Globus pallidus (tissue), 1 donor: ENCODE measurements at places on chromosomes 5 and 9.

DNA sequence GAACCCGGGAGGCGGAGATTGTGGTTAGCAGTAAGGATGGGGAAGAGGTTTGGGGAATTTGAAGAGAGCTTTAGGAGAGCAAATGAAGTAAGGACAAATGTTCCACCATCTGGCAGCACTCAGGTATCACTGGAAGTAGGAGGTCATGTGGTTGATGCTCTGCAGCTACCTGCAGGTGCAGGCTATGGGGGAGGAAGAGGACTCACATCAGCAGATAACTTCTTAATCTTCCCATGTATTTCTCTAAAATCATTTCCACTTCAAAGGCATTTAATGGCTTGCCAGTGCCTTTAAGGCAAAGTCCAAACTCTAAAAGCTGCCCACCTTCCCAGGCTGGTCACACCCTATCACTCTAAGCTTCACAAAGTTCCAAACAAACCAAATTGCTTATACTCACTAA is 8.1 kb upstream of the HAVCR1 start:
- no peak for DNase-seq

- DNase-seq, result peak; percentile 11
These were observed 57.0 kb downstream of the TTC39B start for GRCh38 chr9:15249981-15250380.

DNA sequence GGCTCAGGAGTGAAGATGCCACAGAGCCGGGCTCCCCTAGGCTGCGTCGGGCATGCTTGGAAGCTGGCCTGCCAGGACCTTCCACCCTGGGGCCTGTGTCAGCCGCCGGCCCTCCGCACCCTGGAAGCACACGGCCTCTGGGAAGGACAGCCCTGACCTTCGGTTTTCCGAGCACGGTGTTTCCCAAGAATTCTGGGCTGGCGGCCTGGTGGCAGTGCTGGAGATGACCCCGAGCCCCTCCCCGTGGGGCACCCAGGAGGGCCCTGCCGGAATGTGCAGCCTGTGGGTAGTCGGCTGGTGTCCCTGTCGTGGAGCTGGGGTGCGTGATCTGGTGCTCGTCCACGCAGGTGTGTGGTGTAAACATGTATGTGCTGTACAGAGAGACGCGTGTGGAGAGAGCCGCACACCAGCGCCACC is 113.1 kb downstream of the RXRA start:
- DNase-seq, result no peak

DNA sequence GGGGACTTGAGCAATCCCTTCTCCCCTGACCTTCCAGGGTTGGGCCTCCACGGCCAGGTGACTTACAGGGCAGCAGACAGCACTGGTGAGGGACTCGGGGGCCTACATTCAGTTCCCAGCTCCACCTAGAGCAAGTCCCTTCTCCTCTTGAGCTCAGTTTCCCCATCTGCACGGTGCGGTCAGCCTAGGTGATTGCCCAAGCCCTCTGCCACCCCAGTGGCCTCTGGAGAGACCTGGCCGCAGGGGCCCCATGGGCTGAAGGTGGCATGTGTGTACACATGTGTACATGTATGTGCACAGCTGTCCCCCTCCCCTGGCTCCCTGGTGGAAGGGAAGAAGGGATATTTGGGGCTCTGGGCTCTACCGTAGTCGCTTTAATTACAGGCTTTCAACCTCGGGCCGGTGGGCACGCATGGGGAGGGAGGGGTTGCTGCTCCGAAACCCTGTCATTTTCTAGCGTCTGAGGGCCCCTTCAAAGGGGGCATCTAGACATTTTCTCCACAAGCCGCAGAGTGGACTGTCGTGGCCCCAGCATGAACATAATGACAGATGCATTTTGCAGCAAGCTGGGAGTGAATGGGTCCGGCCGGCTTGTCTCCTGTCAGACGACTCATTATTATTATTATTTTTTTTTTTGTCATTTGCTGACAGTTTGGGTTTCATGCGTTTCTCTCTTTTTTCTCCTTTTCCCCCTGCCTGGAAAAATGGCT is 44.0 kb downstream of the ASS1 start:
- DNase-seq, result no peak

DNA sequence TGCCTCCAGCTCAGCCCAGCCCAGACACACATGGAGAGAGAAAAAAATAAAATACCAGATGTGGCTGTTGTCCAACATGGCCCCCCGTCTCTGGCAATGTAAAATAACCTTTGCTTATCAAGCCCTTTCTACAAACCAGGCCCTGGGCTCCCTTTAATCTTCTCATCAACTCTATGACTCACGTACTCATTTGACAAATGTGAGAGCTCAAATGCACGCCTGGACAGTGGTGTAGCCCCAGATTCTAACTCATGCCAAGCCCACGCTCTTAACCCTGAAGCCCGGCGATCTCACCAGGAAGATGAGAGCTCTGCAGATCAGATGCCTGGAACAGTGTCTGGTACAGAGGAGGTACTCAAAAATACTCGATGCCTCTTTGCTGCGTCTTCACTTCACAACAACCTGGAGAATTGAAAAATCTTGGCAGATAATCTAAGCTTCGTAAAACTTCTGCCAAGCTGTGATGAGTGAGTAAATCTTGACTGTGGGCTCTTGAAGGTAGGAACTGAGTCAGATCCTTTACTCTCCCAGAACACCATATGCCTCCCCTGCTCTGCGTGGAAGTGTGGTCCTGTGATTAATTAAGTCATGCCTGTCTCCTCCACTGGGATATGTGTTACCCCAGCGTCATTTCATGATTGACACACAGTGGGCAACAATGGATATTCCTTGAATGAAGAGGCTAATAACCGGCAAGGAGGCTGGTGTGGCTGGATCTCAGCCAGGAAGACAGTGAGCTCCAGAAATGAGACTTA is 102.0 kb upstream of the FSTL4 start:
- DNase-seq, result no peak

GRCh38 chr9:115411516-115411915 is 293.6 kb upstream of the TNC start:
- DNase-seq, result no peak

- no peak for DNase-seq
These were observed 607 bp downstream of the PRELID2 start for GRCh38 chr5:145834554-145834916.

DNA sequence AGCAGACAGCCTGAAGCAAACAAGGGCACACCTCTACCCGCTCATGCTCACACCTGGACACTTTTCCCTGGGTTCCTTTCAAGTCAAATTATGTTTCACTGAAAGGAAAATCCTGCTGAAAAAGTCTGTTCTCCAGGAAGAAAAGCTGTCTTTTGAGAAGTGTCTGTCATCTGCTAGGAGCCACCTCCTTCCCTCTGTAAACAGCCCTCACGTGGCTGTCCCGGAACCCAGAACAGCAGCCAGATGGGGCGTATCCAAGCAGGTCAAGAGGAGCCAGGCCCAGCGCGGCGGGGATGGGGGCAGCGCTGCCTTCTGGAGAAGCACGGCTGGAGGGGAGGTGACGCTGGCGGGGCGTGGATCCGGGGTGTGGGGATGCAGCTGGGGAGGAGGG is at the start of gene PNPLA7:
Gene PNPLA7, minus strand, starts transcription at position 172 of the 391 bp plus-strand sequence. CDS start 205 bp downstream, outside the sequence.
- peak; percentile 84 for DNase-seq

DNA sequence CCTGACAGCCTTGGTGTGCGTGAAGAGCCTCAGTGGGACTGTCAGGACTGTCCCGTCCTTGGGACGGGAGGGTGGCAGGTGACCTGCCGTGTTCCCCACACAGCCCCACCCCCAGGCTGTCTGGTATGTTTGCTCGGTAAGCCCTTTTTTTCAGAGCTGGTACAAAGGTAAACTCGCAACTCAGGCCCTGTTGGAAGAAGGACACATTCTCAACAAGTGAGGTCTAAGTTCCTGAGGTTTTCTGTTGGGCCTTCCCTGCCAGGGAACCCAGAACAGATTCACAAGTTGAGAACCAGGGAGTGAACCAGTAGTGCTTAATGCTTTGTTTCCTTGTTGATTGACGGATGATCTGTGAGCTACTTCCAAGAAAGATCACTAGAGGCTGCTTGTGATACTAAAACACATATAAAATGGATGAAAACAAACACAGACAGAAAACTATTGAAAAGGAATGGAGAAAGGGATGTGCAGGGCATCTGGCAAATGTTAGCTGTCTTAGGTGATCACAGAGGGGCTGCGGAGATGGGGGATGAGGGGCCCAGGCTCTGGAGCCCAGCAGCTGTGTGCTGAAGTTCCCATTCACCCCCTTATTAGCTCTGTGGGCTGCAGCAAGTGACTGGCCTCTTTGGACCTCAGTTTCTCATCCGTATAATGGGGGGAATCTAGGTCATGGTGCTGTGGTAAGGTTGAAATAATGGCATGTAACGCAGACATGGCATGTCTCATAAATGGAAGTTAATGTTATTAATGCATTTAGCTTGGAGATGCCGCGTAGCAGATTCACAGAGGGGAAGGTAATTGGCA is 2.7 kb downstream of the NDST1 start:
- no peak for DNase-seq

GRCh38 chr5:9105851-9106250 is 440.0 kb downstream of the SEMA5A start:
- no peak for DNase-seq

- no peak for DNase-seq
These were observed 256.5 kb upstream of the NFIL3 start for GRCh38 chr9:91680106-91680505.

- no peak for DNase-seq
These were observed 219.1 kb downstream of the MED10 start for GRCh38 chr5:6158974-6159831.

DNA sequence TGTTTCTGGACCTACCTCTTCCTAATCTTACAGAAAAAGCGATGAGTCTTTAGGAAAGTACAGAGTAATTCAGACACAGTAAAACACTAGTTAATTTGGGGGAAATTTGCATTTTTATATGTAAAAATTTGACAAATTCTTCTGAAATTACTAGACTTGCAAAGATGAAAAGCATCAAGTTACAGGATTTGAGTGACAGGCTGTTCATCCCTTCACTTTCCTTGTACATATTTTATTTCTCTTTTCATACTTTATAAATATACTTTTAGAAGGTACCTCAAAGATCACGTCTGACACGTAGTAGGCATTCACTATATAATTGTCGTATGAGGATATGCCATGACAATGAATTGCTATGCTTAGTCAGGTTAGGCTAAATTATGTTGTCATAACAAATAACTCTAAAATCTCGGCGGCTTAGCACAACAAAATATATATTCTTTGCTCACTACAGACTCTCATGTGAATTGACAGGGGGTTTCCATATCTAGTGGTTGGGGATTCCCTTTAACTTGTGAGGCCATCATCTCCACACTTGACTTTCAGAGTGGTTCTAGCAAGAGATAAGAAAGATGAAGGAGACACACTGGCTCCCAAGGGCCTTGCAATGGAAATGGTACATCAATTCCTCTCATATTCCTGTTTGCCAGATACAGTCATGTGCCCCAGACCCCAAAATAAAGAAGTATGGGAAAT is 154.1 kb upstream of the TUT7 start:
- DNase-seq, result no peak

- DNase-seq, result no peak
These were observed 228.7 kb downstream of the YTHDC2 start for GRCh38 chr5:113742176-113742575.

- DNase-seq, result peak; percentile 91
These were observed 3.6 kb downstream of the RNF130 start for GRCh38 chr5:180067986-180068385.

- no peak for DNase-seq
These were observed 43.0 kb upstream of the NOTCH1 start for GRCh38 chr9:136588663-136589464.

DNA sequence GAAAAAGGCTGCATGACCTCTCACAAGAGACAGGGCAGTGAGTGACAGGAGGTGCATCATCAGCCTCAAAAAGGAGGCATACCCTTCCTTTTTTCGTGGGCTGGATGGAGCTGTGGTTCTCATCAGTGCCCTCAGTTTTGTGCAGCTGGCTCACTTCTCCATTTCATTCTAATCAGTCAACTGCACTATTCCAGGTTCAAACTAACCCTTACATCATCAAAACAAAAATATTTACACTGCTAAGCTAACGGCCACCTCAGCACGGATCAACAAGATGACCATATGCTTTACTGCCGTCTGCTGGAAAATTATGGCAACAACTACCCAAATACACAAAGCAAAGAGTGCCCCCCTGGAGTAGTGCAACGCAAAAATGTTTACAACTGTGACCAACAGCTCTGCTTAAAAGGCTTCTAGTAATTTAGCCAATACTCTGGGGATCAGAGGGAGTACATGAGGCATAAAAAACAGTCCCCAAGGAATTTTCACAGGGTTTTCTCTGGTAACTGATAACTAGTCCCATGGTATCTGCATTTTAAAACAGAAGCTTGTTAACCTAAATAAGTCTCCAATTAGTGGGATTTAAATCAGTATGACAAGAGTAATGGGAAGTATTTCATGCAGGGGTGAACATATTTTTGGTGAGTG is 10.8 kb downstream of the KCNV2 start:
- peak; percentile 33 for DNase-seq

- no peak for DNase-seq
These were observed 3.6 kb downstream of the PSMD5 start for GRCh38 chr9:120839146-120839545.

GRCh38 chr5:13866792-13867191 is 77.7 kb downstream of the DNAH5 start:
- no peak for DNase-seq

GRCh38 chr5:157193699-157194424 is 13.2 kb downstream of the ITK start:
- no peak for DNase-seq

DNA sequence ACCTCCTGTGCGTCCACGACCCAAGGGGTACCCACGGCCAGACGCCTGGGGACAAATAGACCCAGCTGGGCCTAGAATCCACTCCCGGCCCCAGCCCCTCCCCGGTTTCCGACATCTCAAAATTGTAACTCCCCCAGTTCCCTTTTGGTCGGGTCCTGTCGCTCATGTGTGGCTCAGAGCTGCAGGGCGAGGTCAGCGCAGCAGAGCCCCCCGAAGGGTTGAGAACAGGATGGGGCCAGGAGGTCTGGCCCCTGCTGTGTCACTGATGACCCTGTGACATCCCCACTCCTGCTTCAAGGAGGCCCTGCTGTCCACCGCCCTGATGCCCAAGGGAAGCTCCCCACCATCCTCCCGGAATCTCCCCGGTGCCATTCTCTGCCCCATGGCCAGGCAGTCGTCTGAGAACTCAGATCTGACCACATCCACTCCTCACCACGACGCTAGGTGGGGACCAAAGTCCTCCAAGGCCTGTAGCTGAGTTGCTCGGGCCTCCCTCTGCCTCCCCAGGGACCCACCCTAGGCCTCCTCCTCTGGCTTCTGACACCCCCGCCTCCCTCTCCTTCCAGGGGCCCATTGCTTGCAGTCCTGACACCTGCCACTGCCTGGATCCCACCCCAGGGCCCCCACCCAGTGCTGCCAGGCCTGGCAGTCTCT is 3.9 kb downstream of the SLC9A3 start:
- no peak for DNase-seq

DNA sequence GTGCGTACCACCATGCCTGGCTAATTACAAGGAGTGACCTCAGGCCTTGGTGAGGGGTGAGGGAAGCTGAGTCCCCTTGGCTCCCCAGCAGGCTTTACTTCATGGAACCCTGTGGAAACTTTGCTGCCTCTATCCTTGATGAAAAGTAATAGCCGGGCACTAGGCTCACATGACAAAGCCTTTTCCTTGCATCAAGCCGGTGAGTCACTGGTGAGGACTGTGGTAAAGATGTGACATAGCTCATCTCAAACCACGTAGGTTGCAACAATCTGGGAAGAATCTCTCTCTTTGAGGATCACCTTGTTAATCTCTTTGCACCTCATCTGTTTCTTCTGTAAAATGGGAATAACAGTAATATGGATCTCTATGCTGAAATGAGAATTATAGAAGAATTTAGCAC is 116.3 kb upstream of the SLC25A48 start:
- no peak for DNase-seq

- DNase-seq, result no peak
These were observed 366.2 kb upstream of the GRAMD2B start for GRCh38 chr5:126056851-126057622.
